ENCODE measurements at places on chromosomes 5 and 9.

DNA sequence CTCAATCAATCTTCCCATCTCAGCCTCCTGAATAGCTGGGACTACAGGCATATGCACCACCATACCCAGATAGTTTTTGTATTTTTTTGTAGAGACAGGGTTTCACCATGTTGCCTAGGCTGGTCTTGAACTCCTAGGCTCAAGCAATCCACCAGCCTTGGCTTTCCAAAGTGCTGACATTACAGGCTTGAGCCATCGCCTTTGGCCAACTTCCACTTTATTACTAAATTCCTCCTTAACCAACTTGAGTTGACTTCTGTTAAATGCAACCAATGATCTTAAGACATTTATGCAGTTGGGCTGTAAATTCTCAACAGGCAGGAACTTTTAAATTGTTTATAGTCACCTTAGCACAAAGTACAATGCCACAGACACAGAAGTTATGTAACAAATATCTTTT lies 2.8 kb downstream of the LARS1 start:
- DNase-seq: no peak

DNA sequence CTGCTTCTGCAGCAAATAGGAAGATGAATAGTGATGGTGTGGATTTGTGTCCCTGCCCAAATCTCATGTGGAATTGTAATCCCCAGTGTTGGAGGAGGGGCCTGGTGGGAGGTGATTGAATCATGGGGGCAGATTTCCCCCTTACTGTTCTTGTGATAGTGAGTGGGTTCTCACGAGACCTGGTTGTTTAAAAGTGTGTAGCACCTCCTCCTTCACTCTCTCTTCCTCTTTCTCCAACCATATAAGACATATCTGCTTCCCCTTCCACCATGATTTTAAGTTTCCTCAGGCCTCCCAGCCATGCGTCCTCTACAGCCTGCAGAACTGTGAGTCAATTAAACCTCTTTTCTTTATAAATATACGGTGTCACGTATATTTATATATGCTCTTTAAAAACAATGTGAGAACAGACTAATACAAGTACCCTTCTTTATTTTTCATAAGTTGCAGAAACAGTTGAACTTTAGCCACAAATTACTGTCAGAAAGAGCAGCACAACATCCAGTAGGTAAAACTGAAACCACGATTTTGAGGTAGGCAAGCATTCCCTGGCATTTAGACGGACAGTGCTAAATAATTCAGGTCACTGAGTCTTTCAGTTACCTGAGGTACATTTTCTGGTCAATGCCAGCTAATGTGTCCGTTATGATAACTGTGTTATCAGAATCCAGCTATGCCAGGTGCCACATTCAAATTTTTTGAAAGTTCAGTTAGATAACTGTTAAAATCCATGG lies 79.3 kb upstream of the SPEF2 start:
- DNase-seq: no peak

DNA sequence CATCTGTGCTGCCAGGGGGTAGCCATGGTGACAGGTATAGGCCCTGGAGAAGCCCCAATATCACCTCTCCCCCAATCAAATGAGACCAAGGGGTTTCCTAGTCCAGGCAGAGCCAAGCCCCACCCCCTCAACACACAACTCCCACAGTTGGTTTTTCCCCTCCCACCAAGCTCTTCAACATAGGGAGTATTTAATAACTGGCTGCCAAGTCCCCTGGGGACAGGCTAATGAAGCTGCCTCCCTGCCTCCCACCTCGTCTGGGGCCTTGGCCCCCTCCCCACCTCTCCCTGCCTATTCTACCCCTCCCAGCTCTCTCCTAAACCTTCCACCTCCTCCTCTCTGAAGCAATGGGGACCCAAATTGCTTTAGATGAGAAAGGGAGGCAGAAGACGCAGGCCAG lies 23.4 kb downstream of the CPLX2 start:
- no peak for DNase-seq

GRCh38 chr5:44663991-44664710 lies 144.6 kb upstream of the MRPS30 start:
- DNase-seq: no peak

- DNase-seq: no peak
Measured at GRCh38 chr5:132235340-132235739, 7.7 kb upstream of the P4HA2 start.

- no peak for DNase-seq
Measured at GRCh38 chr9:37949576-37949975, 45.6 kb upstream of the SLC25A51 start.

DNA sequence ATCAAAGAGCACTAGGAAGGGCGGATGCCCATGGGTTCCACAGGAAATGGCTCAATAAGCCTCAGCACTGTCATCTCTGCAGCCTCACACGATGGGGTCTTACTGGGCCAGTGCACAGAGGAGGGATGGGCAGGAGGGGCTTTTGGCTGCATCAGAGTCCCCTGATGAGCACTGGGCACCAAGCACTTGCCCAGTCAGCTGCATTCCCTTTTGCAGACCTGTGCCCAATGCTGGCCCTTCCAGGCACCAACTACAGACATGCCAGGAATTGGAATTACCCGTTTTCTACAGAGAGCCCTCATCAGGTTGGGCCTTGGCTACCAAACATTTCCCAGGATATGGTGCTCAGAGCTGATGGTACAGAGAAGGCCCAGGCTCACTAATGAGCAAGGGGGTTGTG lies 182.5 kb downstream of the HSPA4 start:
- DNase-seq: no peak

GRCh38 chr5:74576941-74577456 lies 63.5 kb downstream of the ENC1 start:
- DNase-seq: no peak
